Motor neuron (in vitro differentiated cells): ENCODE measurements at places on chromosomes 2 and 18. TPM values are rescaled to one million over a fixed set of nuclear protein-coding genes. Genes with fewer than 3 reads are reported as not detected.
A peak's percentile ranks its signal among the peaks of the same experiment; 100 is the strongest.

GRCh38 chr18:23671564-23671963 lies 8.9 kb upstream of the ANKRD29 start:
- ATAC-seq, result no peak

Gene SLC5A7
- total RNA-seq, result 116 and 134 TPM in 2 replicates

GRCh38 chr18:7338846-7339245 lies 108.0 kb downstream of the LRRC30 start:
- no peak for ATAC-seq

- ATAC-seq, result no peak
These were observed 2.0 kb downstream of the ANO7 start for GRCh38 chr2:241190291-241190981.

Gene DES
- total RNA-seq, result 0.83 and 0.85 TPM in 2 replicates

- no peak for ATAC-seq
These were observed 731.4 kb upstream of the HS6ST1 start for GRCh38 chr2:129050101-129050500.

GRCh38 chr2:4101936-4102335 lies 398.6 kb downstream of the DCDC2C start:
- ATAC-seq, result no peak

DNA sequence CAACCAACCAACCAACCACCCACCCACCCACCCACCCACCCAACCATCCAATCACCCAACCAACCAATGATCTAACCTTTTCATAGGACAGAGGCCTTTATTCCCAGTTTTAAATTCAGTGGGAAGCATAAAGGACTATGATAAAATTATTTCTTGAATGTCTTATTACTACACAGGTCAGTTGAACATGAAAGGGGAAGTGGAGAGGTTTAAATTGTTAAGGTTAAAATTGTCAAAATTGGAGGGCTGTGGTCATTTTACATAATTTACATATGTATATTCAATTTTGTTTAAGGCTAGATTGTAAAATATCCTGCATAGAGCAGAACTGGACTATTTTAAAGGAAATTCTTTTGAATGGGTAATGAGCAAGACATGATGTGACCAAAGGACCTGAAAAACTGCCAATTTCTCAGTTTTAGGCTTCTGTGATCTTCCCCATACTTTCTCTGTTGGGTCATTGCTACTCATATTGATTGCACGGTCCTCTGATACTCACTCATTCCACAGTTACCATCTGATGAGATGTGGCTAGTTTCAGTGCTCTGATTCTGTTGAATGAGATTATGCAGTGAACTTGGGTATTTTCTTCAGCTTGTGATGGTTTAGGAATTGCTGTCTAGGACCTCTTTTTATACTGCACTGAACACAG lies 127.4 kb downstream of the PLCL1 start:
- ATAC-seq, result peak; percentile 42

GRCh38 chr2:46974659-46975058 lies 59.1 kb upstream of the MCFD2 start:
- ATAC-seq, result no peak

- ATAC-seq, result no peak
These were observed 73.9 kb downstream of the LRRFIP1 start for GRCh38 chr2:237701033-237701858.

GRCh38 chr2:109293663-109294062 lies 164.7 kb downstream of the SH3RF3 start:
- no peak for ATAC-seq

- ATAC-seq, result no peak
These were observed 59.9 kb downstream of the DYM start for GRCh38 chr18:49400398-49401072.

Gene CRYGC
- 1.3 and 1.4 TPM in 2 replicates for total RNA-seq

DNA sequence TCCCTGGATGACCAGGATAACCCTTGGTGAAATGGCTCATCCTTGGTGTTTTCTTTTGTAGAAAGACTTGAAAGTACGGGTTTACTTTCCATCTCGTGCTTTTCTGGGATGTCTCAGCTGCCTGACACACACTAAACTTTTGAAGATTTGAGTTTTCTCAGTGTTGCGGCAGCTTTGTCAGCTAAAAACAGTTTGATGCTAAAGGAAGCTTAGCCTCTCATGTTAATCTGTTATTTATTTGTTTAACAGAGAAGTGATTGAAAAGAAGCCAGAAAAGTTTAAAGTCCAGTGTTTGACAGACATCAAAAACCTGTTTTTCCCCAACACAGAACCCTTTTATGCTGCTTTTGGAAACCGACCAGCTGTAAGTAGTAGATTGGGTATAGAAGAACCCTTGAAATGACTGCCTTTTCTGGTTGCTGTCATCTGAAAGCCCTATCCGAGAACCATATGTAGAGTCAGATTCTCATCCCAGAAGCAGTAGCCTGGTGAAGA lies 72.8 kb downstream of the LPIN1 start:
- no peak for ATAC-seq

GRCh38 chr2:10918661-10919409 lies 7.1 kb downstream of the KCNF1 start:
- ATAC-seq, result no peak

GRCh38 chr2:100683231-100683630 lies 120.4 kb downstream of the PDCL3 start:
- ATAC-seq, result no peak

Gene MYOM1
- 0.42 and 0.60 TPM in 2 replicates for total RNA-seq

Gene GPR39
- 0.64 and 1.0 TPM in 2 replicates for total RNA-seq

GRCh38 chr2:170142502-170142901 lies 35.4 kb upstream of the MYO3B start:
- no peak for ATAC-seq

Gene ZNF804A
- 0.68 and 0.77 TPM in 2 replicates for total RNA-seq

Gene CLEC4F
- total RNA-seq, result 0.49 and 0.69 TPM in 2 replicates

- ATAC-seq, result no peak
These were observed 108.5 kb upstream of the THOC1 start for GRCh38 chr18:376311-376710.

Gene DSG1
- 0.09 and 0.16 TPM in 2 replicates for total RNA-seq

Gene LDLRAD4
- total RNA-seq, result 1.5 and 3.7 TPM in 2 replicates

Gene ADD2
- total RNA-seq, result 66.9 and 68.1 TPM in 2 replicates
